ENCODE measurements at places on chromosomes 13 and 19.
A peak's percentile ranks its signal among the peaks of the same experiment; 100 is the strongest.

- DNase-seq = no peak
Measured at GRCh38 chr13:52950436-52950956, 78.1 kb upstream of the OLFM4 start.

- DNase-seq = peak; percentile 15
Measured at GRCh38 chr13:72125561-72125960, 258.6 kb upstream of the DACH1 start.

DNA sequence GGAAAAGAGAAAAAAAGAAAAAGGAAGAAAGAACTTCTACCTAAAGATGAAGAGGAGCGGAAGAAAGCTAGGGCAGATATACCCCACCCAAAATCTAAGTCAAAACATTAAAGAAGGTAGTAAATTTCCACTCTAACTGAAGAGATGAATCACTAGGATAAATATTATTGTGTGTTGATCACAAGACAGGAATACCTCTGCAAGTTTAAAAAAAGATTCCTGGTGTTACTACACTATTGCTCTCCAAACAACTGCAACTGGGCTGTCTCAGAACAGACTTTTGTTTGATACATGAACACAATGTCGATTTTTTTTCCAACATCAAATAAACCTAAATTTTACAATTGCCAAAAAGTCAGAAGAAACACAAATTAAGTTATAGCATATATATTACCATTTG is 6.8 kb downstream of the HSPH1 start:
- no peak for DNase-seq

GRCh38 chr13:89227356-89227755 is 1556.2 kb downstream of the SLITRK5 start:
- DNase-seq = peak; percentile 30

DNA sequence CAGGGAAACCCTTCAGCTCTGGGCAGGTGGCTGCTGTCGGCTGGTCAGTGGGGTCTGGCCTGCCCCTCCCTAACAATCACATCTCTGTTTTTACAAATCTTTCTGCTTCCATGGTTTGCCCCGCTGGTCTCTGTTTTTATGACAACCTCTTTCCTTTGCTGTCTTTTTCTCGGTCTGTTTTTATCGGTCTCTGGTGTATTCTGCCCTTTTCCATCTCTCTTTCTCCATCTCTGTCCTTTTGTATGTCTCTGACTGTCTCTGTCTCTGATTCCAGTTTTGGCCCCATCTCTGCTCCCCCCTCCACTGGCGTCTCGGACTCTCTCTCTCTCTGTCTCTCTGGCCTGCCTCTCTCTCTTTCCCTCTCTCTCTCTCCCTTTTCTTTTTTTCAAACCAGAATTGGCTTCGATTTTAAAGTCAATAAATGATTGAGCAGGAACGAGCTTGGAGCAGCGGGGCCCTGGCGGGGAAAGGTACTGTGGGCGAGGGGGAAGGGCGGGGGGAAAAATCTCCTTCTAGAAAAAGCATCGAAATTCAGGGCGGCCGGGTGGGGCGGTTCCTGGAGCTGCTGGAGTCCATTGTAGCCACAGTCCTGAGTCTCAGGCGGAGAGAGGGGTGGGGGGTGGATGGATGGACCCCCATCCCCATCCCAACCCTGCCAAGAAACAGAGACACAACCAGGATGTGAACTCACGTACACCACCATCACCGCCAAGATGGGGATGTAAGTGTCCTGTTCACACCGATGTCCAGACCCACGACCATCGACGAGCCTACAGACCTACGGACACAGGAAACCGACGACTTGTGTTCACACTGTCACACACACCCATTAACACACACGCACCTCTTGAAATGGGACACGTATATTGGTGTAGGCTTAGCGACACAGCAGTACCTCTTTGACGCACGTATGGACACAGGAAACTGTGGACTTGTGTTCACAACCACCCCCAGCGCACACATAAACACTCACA is 3.0 kb downstream of the NFIX start:
- no peak for DNase-seq

DNA sequence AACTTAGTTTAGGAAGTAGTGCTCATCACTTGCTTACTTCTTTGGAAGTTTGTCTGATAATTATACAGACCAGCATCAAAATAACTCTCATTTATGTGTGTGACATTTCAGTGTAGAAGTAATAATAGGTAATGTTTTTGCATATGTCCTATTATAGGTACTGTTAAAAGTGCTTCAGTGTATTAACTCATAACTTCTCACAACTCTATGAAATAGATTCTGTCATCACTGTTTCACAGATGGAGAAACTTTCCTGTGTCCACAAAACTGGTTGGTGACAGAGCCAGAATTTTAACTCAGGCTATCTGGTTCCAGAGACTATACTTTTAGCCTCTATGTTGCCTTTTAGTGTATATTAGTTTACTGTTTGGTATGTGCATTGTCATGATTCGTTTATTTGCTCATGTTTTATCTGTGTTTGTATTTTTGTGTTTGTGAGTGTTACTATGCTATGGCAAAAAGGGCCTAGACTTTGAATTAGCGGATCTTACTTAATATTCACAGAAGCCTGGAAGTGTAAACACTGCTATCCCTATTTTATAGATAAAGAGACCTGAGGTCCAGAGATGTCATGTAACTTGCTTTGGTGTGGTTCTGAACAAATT is 12.7 kb downstream of the LPAR6 start:
- DNase-seq = peak; percentile 24

DNA sequence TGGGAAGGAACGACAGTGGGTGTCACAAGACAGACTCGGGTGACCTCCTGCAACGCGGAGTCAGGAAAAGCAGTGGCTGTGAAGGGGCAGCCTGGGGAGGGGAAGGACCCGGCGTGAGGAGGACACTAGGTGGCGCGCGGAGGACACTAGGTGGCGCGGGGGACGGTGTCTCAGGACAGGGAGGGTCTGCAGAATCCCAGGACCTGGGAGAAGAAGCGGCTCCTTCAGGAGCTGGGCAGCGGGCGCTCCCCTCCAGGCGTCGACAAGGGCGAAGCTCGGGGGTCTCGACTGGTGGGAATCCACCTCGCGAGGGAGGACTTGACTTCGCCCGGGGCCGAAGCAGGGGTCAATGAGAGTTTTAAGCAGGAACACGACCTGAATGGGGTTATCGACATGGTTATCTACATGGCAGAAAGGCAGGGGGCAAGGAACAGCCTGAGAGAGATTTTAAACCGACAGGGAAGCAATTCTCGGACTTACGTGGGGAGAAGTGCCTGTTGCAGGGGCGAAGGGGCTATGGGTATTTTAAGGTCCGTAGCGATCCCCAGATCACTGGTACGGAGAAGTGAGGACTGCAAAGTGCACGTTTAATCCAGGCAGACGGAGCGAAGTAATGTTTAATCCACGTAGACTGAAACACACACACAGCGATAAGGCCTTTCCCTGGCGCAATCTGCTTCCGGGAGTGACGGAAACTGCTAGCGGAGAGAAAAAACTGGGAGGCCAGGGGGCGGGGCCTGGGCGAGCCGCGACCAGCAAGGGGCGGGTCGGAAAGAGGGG is at the start of gene ZNF616:
TSS of gene ZNF616 (minus strand) at position 687 of the 780 bp plus-strand sequence. CDS start 9,426 bp downstream, outside the sequence.
- DNase-seq = peak; percentile 93

DNA sequence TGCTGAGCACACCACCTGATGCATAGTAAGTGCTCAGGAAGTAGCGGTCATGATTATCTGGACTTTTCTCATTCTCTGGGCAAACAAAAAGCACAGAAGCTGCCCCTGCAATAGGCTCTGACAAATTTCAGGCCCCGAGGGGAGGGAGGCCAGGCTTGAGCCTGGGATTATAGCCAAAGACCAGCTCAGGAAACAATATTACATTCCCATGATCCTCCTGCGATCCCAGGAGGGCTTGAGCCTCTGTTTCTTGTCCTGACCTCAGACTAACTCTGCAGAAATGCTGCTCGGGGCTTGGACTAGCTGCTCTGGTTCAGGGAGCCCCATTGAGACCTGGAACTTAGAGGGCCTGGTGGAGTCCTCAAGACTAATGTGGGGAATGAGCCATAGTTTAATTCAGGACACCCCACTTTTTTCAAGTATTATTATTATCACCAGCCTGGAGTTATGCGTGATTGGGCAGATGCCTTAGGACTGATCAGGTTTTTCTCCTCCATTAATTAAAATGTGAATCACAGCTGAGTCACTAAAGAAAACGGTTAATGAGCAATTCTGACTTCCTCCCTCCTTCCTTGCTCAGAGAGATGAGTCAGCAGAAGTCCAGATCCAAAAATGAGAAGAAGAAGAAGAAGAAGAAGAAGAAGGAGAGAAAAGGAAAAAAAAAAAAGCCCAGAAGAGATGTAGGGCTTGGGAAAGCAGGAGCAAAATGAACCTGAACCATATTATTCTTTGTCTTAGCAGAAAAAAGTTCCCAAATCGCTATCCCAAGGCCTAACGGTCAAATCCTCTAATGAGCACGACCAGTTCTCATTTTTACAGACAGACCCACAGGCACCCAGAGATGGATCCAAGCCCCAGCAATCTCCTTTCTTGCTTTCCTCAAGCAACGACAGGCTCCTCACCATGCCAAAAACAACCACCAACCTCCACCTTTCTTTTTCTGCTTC is 107.2 kb downstream of the CACNA1A start:
- peak; percentile 33 for DNase-seq

- no peak for DNase-seq
Measured at GRCh38 chr19:35623327-35624010, 5.4 kb upstream of the RBM42 start.

- no peak for DNase-seq
Measured at GRCh38 chr13:109166804-109167203, 537.4 kb downstream of the MYO16 start.

DNA sequence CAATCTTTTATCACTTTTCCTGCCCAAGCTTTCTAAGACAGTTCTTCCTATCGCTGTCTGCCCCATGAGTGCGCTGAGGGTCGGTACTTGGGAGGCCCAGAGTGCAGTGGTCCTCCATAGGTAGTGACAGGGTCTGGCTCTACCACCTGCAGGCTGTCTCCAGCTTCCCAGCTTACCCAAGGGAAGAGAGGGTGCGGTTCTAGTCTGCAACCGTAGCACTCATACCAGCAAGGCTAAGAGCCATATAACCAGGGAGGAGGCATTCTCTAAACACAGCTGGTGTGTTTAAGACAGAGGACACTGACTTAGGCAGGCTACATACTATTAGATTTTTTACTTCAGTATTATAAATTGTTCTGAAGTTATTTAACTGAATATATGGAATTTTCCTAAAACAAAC is 8.2 kb downstream of the PROZ start:
- DNase-seq = no peak

GRCh38 chr19:51784109-51784785 is 10.7 kb upstream of the FPR3 start:
- DNase-seq = peak; percentile 60

DNA sequence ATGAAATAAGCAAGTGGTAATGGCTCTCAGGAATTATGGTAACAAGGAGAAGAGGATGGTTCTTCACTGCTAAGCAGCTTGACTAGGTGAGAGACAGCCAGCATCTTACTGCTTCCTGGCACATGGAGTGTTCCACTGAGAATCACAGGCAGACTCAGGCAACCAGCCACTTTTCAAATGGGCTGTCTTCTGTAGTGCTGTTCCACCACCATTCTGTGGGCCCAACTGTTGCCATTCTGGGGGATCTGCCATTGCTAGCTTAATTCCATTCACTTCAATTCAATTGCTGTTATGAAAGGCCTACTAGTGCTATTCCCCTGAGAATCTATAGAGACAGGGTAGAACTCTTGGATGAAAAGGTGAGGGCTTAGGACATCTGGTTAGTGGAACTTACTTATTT is 341.9 kb downstream of the KCNRG start:
- DNase-seq = no peak

GRCh38 chr13:91153372-91153771 is 194.1 kb upstream of the MIR17HG start:
- DNase-seq = peak; percentile 57

DNA sequence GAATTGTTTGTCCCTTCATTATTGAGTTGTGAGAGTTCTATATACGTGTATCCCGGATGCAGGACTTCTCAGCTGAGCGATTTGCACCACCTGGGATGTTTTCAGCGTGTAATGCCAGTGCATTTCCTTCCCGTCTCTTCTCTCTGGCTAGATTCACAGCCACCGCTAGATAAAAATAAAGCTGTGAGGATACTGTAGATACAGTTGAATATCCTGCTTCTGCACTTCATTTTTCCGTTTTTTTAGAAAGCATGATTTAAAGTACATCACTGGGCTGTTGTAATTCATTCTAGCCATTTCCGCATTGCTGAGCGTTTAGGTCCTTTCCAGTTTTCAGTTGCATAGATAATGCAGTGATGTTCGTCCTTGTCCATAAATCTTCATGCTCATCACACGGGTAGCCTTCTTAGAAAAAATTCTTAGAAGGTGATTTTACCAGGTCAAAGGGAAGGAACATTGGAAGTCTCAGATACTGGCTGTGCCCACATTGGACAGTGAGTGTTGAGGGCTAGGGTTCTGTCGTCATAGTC is 14.7 kb downstream of the PPP1R37 start:
- DNase-seq = peak; percentile 79

DNA sequence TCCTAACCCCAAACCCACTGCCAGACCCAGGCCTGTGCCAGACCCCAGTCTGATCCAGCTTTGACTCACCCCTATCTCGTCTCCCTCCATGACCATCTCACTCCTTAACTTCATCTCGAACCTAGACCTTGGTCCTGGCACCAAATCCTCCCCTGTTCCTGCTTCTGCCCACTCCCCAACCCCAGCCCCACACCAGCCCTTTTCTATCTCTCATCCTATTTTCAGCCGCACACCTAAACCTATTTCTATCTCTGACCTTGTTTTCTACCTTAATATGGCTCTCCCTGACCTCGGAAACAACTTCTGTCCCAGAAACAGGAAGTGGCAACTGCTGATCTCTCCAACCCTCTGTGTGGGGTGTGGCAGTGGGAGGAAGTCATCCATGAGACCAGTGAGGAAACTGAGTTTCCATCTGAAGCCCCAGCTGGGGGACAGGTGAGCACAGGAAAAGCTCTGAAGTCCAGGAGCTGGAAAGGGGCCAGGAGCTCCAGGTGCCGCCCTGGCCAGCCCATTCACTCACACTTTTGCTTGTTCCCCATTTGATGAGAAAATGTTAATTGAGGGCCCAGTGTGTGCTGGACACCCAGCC is 13.7 kb downstream of the PTH2 start:
- no peak for DNase-seq

GRCh38 chr19:925087-925525 is 729 bp upstream of the ARID3A start:
- no peak for DNase-seq

- peak; percentile 53 for DNase-seq
Measured at GRCh38 chr19:10644260-10645007, 9.7 kb upstream of the ILF3 start.

DNA sequence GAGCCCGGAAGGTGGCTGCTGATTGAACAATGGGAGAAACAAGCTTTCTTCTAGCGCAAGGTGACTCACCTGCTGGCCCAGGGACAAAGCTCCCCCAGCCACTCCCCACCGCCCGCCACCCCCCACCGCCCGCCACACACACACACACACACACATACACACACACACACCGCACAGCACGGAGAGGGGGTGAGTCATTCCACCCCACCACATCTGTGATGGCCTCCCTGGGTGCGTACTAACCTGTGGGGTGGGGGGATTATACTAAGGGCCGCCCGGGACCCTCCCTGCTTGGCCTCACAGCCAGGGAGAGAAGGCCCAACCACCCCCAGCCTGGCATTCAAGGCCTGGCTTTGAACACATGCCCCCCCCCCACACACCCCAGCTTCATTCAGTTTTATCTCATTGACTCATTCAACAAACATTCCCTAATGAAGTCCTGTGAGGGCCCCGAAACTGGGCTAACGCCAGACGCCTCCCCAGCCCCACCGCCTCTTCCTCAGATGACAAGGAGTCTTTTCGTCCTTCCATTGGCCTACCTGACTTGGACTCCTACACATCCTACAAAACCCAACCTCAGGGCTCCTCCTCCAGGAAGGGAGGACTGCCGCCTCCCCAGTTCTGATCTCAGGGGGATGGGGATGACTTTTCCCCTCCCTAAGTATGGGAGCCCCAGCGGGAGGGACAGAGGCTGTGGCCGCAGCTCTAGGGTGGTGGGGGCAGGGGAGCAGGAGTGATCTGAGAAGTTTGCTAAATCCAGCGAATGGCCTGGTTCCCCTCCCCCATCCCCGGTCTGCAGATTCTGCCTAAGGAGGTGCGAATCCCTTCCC is 5.8 kb upstream of the ONECUT3 start:
- DNase-seq = peak; percentile 87

Measured in amniotic epithelial cell (primary cell).